ENCODE measurements at places on chromosomes 16 and 17. TPM values are rescaled to one million over a fixed set of nuclear protein-coding genes. Genes with fewer than 3 reads are reported as not detected.
A peak's percentile ranks its signal among the peaks of the same experiment; 100 is the strongest.

DNA sequence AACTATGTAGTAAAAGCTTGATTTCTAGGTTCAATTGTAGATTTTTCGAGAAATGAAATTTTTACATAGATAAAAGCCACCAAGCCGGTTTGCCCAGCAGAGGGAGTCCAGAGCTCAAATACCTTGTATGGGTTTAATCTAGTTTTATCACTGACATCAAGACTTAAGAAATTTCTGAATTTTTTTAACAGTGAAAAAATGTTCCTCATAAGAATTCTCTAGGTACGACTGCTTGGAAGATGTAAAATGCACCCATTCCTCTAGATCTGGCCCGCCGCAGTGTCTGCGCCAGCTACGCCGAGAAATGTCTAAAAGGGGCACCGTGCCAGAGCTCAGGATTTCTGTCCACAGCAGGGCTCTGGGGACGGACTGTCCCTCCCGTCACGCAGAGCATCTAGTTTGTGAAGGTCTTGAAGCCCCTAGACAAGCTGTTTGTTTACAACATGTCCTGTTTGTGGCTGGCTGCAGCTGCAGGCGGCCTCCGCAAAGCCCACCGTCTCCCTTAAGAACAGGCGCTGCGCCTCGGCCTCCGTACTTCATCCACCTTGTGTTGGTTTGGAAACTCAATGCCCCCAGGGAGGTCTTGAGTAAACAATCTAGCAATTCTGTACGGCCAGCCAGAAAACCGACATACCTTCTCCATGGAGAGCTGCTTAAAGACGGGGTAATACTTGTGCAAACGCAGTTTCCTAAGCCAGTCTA, 24.8 kb downstream of the MAP1LC3B start:
- DNase-seq = peak; percentile 67

The CTRB1 gene
- not detected for total RNA-seq

DNA sequence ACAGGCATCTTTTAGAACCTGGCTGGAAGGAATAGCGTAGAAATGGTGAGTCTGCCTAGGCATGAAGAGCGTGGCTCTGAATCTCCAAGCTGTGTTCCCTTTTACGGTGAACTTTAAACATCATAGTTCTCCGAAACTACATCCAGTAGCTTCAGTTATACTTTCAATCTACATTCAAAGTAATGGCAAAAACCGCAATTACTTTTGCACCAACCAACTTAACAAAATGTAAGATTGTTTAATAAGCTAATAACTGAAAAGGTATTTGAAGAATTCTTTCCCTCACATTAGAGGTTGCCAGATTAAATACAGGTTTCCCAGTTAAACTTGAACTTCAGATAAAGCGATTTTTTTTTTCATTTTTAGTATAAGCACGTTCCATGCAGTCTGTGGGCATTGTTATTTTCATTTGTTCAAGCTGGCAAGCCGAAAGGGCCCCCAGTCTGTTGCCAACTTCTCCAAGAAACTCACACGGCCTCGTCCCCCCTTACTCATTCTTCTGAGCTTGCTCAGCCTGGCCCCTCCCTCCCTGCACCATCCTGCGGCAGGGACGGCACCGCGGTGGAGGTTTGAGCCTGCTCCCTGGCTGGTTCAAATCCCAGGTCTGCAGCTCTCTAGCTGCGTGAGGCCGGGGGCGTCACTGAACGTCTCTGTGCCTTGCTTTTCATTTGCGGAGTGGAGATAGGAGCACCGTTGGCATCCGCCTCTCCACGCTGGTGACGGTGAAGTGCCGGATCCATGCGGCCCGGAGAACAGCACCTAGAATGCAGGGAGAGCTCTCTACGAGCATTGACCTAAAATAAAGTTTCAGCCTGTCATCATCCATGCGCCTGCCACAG, 3.5 kb upstream of the MTHFSD start:
- DNase-seq = no peak

The CES3 gene
- 20.9 TPM for total RNA-seq

DNA sequence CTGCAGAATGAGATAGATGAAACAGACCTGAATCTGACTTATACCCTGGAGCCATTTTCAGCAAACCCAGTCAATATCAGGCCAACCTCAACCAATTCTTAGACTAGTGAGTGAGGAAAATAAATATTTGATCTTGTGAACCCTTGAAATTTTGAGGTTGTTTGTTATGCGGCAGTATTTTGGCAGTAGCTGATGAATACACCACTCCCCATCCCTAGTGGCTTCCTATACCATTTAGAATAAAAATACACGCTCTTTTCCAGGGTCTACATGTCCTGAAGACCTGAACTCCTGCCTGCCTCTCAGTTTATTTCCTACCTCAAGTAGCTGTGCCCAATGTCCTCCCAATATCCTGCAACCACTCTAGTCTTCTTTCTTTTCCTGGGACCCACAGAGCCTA, 647.3 kb downstream of the WWOX start:
- no peak for DNase-seq

- no peak for DNase-seq
Measured at GRCh38 chr17:52148969-52149351, 9.6 kb downstream of the CA10 start.

GRCh38 chr16:23862556-23862955, 26.8 kb downstream of the PRKCB start:
- no peak for DNase-seq

Measured in Karpas-422 (cell line).